ENCODE measurements at places on chromosomes 6 and 20. TPM values are rescaled to one million over a fixed set of nuclear protein-coding genes. Genes with fewer than 3 reads are reported as not detected.

Gene SYCP2L
- total RNA-seq = not detected

- no peak overlapping the region for H3K27ac ChIP-seq
- H3K4me3 ChIP-seq = no peak overlapping the region
- H3K4me1 ChIP-seq = no peaks in the 10 kb centered on the region
- no peak for DNase-seq
- no peaks in the 10 kb centered on the region for H3K27me3 ChIP-seq
Observed at GRCh38 chr6:133159255-133159795, 81.8 kb upstream of the EYA4 start.

DNA sequence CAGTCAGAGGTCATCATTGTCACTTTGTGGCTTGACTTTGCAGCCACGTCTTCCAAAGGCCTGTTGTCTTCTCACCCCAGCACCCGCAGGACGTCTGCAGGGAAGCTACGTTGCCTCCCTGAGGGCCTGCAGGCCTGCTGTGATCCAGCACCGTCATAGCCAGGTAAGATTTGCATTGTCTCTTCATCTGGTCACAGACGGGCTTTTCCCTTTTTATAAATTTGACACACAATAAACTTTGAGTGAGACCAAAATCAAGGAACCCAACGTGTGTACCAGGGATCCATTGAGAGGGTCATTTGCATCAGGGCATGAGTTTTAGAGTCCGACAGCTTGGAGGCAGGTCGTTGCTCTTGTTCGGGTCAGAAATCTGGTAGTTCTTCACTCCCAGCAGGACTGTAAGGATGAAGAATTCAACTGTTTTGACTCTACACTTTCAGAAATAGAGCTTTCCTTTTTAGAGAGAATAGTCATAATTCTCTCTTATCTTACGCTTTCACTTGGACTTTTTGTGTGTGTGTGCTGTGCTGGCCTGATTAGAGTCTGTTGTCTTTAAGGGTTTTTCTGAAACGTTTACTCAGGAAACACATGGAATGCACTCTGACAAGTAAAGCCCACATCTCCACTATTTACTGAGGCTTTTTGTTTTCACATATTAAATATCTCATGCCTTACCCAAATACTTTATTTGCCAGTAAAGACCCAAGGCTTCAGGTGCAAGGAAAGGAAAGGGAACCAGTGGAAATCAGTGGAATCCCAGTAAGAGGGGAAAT lies 177.2 kb upstream of the TAB2 start:
- no peak overlapping the region for H3K4me3 ChIP-seq
- H3K36me3 ChIP-seq = no peaks in the 10 kb centered on the region
- no peak overlapping the region for H3K27ac ChIP-seq

GRCh38 chr6:158769771-158770432 lies 49.3 kb downstream of the EZR start:
- H3K4me1 ChIP-seq = peaks cover 8% of the 10 kb centered on the region
- H3K4me3 ChIP-seq = no peak overlapping the region
- peaks cover 3% of the 10 kb centered on the region for H3K27me3 ChIP-seq
- H3K27ac ChIP-seq = no peak overlapping the region
- DNase-seq = no peak

DNA sequence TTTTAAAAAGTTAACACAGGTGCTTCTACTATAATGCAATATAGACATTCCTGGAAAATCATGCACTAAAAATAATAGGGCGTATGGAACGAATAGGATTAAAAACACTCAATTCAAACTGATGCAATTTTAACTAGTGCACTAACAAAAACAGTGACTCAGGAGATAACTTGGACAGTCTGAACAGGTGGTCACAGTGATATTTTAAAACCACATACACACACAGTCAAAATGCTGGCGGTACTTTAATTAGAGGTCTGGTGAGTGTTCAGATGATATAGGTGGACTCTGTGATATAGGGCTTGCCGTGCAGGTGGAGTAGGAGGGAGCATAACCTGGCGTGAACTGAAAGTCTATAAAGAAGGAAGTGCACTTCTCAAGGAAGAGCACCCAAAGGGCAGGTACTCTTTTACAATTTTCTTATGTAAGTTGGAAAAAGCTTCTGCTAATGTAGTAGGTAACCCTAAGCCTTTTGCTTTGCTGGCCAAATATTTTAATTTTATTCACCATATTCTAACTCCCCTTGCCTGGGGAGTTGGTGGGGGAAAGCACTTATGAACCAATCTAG lies 41.9 kb upstream of the PLN start:
- H3K4me1 ChIP-seq = no peaks in the 10 kb centered on the region
- no peaks in the 10 kb centered on the region for H3K27me3 ChIP-seq
- no peak for DNase-seq
- H3K36me3 ChIP-seq = peaks cover 13% of the 10 kb centered on the region
- no peak overlapping the region for H3K4me3 ChIP-seq

DNA sequence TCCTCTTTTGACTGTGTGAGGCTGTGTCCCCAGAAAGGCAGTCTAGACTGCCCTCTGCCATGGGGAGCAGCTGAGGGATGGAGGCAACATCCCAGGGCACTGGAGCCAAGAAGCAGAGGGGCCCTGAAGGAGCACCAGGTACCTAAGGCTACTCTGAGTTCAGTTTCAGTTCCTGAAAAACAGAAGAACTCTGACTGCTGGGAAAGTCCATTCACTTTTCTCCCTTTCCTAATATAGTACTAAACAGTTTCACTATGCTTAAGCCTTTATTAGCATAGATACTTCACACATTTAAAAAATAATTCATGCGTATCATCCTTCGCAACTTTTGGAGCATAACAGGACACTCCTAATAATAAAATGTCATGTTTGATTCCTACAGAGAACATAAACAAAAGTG lies 130.0 kb downstream of the FOXC1 start:
- peaks cover 4% of the 10 kb centered on the region for H3K27me3 ChIP-seq
- DNase-seq = no peak
- no peak overlapping the region for H3K4me3 ChIP-seq
- H3K27ac ChIP-seq = no peak overlapping the region
- H3K36me3 ChIP-seq = no peaks in the 10 kb centered on the region
